ENCODE measurements at places on chromosomes 2 and 18.

GRCh38 chr2:86790676-86791572 is at the start of gene CD8A:
CD8A (minus strand) TSS chr2:86790913; CDS start chr2:86790825, 88 bp downstream.
- no peak for DNase-seq

GRCh38 chr2:222722327-222722946 is 51.0 kb downstream of the MOGAT1 start:
- peak; percentile 62 for DNase-seq

GRCh38 chr2:12430407-12431133 is 286.2 kb upstream of the TRIB2 start:
- DNase-seq, result no peak

GRCh38 chr2:21429747-21430146 is 306.0 kb downstream of the TDRD15 start:
- no peak for DNase-seq

- no peak for DNase-seq
Observed at GRCh38 chr2:216634370-216635148, 1.3 kb downstream of the IGFBP2 start.

DNA sequence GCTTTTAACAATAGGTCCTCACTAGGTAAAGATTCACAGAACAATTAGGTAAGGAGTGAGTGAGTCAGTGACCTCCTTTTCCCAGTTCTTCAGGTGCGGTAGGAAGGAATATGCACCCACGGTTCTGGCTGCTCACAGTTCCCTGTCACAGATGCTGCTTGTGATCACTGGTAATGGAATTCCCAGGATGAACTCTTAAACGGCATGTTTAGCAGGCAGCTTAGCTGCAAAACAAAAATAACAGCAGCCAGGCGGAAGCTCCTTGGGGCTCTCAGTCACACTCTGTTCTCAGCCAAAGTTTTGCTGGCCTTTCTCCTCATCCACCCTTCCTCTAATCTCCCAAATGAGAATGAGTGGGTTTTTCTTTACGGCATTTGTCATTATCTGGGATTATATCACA is 274.5 kb downstream of the MYT1L start:
- DNase-seq, result no peak
